ENCODE measurements at places on chromosomes 5 and 9.

- DNase-seq: no peak
Observed at GRCh38 chr9:122819326-122819725, 9.1 kb downstream of the PDCL start.

- peak; percentile 86 for DNase-seq
Observed at GRCh38 chr9:114285166-114285867, 37.6 kb upstream of the ORM1 start.

- no peak for DNase-seq
Observed at GRCh38 chr9:125189011-125189360, 617 bp downstream of the PPP6C start.

DNA sequence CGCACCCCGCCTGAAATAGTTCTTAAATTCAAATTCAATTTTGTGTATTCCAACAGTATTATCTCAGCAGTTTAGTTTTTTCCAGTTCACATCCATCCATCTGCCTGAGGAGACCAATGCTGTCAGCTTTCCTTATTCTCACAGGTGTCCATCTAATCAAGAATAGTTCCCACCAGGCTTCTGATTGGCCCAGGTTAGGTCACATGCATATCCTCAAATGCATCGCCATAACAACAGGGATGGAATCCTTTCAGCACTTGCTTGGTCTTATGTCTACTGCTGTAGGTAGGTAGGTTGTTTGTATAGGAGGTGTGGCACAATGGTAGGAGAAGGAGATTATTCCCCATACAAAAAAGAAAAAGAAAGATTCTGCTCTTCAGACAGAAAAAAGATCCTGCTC, 91.2 kb downstream of the UBE2R2 start:
- DNase-seq: no peak

DNA sequence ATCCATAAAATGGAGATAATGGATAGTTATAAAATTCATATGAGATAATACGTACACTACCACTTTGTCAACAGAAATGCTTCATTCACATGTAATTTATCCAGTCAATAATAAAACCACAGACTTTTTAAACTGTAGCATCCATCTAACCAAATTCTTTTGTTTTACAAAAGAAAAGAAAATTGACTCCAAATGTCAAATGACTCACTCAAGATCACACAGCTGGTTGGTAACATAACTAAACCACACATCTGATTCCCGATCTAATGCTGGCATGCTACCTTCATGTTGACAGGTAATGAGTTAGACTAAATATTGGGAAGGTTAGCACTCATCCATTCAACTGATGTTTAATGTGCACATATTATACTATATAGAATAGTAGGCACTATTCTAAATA, 4.9 kb downstream of the FRMD3 start:
- DNase-seq: no peak

DNA sequence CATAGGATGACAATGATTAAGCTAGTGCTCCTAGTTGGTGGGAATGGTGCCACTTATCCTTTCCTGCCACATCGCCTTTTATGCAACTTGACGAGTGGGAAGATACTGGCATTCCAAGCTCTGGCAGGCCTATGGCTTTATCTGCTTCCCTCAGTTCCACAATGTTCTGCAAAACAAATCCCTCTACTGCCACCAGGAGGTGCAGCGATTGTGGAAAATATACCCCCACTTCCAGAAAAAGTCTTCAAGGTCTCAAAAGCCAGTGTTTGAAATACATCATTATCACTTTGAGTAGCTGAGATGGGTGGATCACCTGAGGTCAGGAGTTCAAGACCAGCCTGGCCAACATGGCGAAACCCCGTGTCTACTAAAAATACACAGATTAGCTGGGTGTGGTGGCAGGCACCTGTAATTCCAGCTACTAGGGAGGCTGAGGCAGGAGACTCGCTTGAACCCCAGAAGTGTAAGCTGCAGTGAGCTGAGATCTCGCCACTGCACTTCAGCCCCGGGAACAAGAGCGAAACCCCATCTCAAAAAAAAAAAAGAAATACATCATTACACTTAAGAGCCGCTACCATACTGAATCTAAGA, 3.4 kb downstream of the CLINT1 start:
- DNase-seq: no peak

DNA sequence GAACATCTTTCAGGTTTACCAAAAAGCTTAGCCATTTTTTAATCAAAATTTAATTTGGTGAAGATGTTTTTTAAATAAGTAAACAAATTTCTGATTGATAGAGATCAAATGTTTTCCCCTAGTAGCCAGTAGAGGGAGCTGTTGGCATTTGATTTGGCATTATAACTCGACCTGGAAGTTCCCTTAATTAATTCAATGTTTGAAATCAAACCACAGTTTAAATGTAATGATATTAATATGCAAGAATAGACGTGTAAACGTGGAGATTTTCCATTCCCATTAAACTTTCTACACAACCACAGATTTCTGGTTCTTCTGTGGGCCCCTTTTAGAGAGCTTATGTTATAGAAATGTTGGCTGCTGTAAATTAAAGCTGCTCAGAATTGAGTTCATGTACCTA, 148.1 kb upstream of the MPDZ start:
- DNase-seq: no peak

- DNase-seq: peak; percentile 48
Observed at GRCh38 chr5:181217803-181218062, 5.3 kb upstream of the TRIM41 start.

- no peak for DNase-seq
Observed at GRCh38 chr5:107341376-107342084, 329.2 kb downstream of the EFNA5 start.

GRCh38 chr5:10065428-10066000, 184.2 kb downstream of the ATPSCKMT start:
- no peak for DNase-seq

DNA sequence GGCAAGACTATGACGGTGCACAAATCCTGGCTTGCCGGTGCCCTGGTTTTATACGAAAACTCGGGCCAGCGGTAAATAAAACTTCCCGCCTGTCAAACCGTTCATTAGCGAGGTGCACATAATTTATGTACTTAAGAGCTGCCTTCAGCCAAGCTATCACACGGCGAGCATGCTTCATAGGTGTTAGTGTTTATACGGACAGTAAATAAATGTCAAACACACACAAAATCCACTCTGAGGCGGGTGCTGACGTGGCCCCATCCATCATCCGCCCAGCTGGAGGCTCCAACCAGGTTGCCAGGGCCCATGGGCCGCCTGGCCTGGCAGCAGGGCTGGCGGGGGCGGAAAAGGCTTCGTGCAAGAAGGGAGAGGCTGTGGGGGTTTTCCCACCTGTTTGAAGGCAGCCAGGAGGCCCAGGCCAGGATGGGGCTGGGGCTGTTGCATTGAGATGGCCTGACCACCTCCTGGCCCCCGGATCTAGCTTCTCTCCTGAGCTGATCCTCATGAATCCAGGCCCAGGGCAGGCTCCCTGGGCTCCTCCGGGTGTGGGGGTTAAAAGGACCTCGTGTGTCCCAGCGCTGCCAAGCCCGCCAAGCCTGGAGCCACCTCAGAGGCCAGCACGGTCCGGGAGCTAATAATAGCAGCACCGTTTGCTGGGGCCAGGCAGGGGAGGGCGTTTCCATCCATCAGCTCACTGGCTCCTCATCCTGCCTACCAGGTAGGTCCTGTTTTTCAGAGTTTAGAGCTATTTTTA, 43.2 kb downstream of the BARX1 start:
- DNase-seq: no peak

DNA sequence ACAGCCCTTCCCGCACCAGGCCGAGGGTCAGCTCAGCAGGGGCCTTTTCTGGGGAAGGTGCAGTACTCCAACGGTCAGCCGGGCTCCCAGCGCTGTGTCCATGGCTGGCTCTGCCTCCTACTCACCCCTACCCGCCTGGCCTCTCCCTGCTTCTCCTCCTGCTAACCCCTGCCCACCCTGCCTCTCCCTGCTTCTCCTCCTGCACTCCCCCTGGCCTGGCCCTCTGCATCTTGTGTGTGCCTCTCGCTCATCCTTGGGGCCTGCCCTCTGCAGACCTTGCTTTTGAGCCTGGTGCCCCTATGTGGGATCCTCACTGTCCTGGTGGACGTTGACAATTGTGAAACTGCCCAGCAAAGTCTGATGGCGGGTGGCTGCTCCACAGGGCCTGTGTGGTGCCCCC, 274.6 kb upstream of the IRX2 start:
- no peak for DNase-seq

DNA sequence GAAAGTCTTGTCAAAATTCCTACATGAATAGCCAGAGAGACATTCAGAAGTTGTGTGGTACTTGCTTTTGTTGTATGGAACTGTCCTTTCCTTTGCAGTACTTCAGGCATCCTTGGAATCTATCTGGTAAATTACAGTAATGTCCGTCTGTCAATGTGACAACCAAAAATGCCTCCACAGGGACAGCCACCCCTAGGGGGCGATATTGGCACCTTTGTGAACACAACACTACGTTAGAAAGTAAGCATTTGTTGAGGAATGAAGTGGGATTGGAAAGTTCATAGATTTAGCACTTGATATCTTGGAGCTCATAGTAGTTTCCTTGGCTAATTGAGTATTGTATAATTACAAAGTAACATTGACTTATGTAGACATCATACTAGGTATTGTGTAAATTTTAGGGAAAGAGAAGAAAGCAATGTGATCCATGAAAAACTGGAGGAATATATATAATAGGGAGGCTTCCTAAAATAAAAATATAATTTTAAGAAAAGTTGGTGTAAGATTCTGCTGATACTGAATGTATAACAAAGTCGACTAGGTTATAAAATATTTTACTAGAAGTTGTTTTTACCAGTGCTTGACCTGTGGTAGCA, 32.7 kb downstream of the TMEFF1 start:
- DNase-seq: peak; percentile 81

- no peak for DNase-seq
Observed at GRCh38 chr5:337563-338130, 16.1 kb downstream of the AHRR start.

DNA sequence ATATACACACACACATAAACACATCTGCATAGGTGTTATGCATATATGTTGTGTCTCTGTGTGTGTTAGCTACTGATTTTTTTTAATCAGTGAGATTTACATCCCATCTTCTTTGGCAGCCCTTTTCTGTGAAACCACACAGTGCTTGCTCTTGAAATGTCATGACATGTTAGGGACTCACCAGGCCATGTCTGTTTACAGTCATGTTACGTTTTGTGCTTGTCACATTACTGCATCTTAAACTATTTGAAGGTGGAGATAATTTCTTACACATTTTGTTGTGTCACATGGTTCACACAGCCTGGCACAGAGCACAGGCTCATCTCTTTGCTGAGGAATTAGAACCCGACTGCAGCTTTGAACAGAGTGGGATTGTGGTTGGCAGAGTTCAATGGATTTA, 364.4 kb upstream of the RIOK2 start:
- DNase-seq: no peak

DNA sequence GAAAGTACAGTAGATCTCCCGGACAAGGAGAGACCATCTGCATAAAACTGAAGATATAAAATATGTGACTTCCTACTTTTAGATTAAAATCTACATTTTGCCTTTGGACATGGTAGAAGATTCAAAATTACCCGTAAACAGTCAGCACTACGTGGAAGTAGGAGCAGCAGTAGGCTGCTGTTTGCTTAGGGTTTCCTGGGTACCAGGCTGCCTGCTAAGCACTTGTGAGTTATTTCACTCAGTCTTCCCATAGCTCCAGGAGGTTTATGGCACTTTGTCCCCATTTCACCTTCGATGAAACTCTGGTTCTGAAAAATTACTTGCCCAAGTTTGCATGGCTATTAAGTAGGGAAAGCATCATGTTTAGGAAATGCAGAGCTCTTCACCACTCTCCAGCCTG, 92.6 kb downstream of the STK32A start:
- DNase-seq: no peak

- no peak for DNase-seq
Observed at GRCh38 chr9:31582071-31582470, 802.4 kb upstream of the ACO1 start.

GRCh38 chr5:101675510-101676219, 620.4 kb downstream of the SLCO4C1 start:
- no peak for DNase-seq
